Activated CD4-positive, CD25-positive, alpha-beta regulatory T cell treated with anti-CD3 and anti-CD28 coated beads, Interleukin-2, amount 50 U/mL, for 16 hours (primary cell): ENCODE measurements at places on chromosomes 4 and X.

GRCh38 chrX:33908898-33909297, 223.2 kb downstream of the FAM47A start:
- DNase-seq: no peak

DNA sequence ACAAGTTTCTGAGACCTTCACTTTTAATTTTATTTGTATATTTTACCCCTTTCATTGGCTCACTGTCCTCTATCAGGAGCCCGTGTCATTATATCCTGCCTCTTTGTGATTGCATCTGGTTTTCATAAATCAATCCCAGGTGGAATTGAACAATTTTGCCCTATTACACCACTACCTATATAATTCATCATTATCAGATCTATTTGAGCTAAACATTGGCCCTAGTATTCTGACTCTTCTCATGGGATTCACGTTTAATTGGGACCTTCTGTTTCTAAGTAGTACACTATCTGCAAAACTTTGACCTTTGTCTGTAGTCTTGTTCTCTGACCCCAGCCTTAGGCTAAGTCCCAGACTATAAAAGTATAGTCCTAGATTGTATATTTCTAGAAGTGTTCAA, 114.1 kb downstream of the FAT4 start:
- DNase-seq: no peak

- no peak for DNase-seq
Observed at GRCh38 chr4:82376109-82376508, 2.3 kb upstream of the HNRNPD start.

DNA sequence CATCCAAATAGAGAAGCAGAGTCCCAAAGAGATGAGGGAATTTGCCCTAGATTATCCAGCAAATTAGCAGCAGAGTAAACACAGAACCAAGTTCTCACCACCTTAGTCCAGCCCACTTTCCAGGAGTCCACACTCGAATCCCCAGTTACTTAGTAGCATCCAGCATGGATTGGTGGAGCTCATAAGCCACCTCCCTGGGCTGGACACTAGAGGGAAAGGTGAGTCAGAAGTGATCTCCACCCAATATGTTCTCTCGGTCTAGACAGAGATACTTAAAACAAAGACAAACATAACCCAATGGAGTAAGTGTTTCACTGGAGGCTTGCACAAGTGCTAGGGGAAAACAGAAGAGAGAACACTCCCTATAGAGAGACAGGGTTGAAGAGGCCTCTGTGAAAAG, 105.1 kb upstream of the CPEB2 start:
- no peak for DNase-seq

DNA sequence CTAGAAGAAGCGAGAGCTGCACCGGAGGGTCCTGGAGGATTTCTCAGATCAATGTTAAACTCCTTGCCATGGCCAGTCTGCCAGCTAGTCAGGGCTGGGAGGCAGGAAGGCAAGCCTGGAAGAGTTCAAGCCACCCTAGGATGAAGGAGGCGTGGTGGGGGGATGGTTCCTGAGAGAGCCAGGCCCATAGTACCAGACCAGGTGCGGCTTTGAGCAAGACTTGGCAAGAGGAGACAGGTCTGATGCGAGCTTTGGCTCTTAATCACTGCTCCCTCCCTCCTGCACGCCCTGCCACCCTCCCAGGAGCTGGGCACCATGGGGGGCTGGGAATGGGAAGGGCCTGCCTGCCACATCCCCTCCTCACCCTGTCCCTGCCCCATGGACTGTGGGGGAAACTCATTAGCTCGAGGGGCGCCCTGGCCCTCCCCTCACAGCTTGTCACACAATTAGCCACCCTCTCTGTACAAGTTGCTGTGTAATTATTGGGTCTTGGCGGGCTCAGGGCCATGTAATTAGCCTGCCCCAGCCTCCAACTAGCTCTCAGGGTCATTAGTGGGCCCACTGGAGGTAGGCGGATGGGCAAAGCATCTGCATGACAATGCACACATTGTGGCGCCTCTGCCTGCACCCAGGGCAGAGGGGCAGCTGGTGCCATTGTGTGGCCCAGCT, 50.3 kb downstream of the EFNB1 start:
- no peak for DNase-seq

GRCh38 chr4:29082684-29083083, 1637.5 kb upstream of the PCDH7 start:
- DNase-seq: no peak
